ENCODE measurements at places on chromosomes 3 and 15.

- DNase-seq, result no peak
Observed at GRCh38 chr15:88661761-88662556, 23.1 kb downstream of the ISG20 start.

GRCh38 chr3:171556574-171557145, 96.5 kb upstream of the TNIK start:
- DNase-seq, result no peak

- DNase-seq, result no peak
Observed at GRCh38 chr3:17398959-17399551, 343.4 kb downstream of the TBC1D5 start.

DNA sequence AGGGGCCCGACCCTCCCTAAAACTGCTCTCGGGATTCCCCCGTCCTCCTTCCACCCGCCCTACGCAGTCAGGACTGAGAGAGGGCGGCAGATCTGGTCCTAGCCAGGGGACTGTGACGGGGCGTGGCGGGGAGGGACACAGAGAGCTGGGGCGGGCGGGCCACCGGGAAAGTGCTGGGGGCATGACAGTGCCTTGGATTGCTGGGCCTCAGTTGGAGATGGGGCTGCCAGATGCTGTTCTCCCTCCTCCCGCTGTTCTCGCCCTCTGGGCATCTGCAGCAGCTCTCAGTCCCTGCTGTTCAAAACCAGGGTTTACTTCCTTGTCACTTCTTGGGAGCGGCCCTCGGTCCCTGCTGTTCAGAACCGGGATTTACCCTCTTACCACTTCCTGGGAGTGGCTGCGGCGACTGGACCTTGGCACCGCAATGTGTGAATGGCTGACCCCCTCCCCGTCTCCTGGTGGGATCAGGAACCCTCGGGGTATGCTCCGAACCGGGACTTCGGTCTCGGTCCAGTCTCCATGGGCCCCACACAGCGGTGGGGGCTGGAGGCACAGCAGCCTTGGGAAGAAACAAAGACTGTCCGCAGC, 1.8 kb upstream of the RPP25 start:
- DNase-seq, result no peak

GRCh38 chr15:36544518-36545466, 34.6 kb upstream of the CDIN1 start:
- DNase-seq, result no peak

GRCh38 chr15:27448234-27448633, 477.3 kb downstream of the GABRG3 start:
- no peak for DNase-seq

DNA sequence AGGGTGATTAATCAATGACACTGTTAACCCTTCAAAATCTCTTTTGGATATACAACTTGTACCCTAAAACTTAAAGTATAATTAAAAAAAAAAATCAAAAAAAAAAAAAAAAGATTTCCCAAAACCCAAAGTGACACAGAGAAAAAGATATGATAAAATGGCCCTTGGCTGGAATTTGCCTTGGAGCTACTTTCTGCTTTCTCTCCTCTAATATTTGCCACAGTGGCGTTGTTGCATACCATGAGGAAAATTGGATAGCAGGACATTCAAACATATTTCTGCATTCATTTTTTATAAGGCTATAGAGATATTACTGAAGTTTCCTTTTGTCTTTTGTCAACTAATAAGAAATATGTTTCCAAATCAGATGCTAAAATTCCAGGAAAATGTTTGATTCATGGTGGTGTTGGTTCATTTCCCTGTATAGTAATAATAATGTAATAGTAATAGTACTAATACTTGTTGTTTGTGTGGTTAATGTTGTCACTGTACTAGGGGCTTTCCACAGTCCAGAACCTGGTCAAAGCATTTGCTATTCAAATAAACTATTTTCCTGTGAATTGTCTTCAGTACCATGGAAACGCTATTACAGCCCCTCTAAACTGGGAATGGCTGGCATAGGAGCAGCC, 441.3 kb upstream of the THBS1 start:
- no peak for DNase-seq

DNA sequence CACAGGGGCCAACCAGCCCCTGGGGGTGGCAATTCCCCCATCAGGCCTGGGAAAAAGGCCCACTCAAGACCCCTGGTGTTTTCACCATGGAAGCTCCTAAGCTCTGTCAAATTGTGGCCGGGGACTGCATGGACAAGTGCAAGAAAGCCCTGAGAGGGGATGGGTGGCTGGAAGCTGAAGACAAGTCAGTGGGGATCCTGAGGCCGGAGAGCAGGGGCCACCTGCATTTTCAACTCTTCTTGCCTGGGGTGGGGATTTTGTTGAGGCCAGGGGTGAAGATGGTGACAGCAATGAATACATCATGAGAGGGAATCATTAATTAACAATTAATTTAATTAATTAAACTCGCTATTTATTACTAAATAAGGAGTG, 33.9 kb downstream of the FEM1B start:
- no peak for DNase-seq

DNA sequence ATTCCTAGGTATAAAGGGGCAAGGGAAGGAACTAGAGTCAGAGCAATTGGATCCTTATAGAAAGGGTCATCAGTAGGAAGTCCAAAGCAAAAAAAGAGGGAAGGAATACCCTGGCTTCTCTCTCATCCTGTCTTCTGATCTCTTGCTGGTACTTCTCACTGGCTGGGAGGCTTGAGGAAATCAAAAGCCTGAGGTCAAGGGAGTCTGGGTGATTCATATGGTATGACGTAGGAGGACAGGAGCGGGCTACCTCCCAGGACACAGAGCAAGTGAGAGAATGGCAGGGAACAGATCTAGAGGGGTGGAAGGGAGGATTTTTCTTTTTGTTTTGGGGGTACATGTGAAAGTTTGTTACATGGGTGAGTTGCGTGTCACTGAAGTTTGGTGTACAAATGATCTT, 76.0 kb downstream of the CFAP20DC start:
- DNase-seq, result no peak

DNA sequence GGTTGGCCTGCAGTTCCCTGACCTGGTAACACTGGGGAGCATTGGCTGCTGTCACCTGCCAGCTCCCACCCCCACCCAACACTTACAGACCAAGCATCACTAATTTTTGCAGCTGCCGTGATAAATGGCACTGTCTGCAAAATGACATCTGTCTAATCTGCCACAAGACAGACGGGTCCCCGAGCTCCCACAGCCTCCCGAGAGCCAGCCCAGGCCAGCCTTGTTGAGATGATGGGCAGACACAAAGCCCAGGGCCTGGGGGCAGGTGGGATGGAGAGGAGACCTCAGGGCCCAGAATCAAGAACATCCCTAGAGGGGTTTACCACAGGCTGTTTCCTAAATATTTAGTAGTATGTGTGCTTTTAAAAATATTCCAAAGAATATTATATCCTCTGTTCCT, 203.4 kb downstream of the TBC1D2B start:
- DNase-seq, result no peak

DNA sequence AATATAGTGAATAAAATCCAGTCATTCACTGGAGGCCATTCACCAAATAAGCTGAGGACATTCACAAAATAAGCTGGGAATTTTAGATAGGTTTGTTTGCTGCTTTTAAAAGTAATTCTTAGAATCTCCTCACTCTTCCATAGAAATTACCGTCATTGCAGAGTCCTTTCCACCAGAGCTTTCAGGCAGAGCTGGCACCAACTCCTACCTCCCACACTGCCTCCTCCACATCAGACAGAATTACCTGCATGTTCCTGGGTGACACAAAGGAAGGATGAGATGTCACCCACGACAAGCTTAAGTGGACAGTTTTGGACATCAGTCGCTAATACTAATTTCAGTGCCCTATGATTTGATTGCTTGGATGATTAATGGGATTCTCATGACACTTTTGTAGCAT, 1113.2 kb downstream of the IGSF11 start:
- DNase-seq, result no peak

- DNase-seq, result no peak
Observed at GRCh38 chr15:45121020-45121419, 6.9 kb downstream of the DUOXA2 start.

- DNase-seq, result no peak
Observed at GRCh38 chr15:85091990-85092389, 110.3 kb downstream of the PDE8A start.

DNA sequence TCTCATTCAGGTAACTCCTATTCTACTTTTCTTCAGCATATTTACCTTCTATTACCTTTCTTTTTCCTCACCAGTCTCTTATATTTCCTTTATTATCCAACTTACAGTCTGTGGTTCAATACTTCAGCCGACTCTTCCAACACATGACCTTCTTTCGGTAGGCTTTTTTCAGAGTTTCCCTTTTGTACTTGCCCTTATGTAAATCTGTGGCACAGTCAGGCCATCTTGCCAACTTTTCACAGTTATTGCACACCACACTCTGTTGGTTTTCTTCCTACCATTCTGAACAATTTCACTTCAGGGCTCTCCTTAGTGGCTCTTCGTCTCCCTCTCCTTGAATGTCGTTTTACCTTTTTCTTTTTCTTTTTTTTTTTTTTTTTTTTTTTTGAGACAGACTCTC, 427.8 kb downstream of the LPP start:
- no peak for DNase-seq

GRCh38 chr3:197955892-197956477, 4.0 kb upstream of the LMLN start:
- DNase-seq, result no peak

GRCh38 chr3:107612664-107613084, 89.9 kb downstream of the BBX start:
- DNase-seq, result no peak

GRCh38 chr3:63493101-63493500, 159.4 kb upstream of the SNTN start:
- no peak for DNase-seq

- no peak for DNase-seq
Observed at GRCh38 chr3:127812151-127812550, 10.2 kb downstream of the MGLL start.

DNA sequence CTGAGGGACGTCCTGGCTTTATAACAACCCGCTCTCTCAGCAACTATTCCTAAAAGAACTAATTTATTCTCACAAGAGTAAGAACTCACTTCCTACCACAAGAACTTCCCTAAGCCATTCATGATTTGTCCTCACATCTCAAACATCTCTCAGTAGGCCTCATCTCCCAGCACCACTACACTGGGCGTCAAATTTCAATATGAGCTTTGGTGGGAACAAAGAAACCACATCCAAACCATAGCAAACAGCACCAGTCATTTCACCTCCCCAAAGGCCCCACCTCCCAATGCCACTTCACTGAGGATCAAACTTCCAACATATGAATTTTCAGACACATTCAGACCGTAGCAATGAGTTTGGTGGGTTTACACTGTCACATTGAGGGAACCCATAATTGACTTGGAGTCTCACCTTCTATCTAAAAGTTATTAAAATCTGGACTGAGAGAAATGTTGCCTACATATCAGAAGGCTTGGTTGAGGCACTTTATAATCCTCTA, 116.4 kb upstream of the AGBL1 start:
- DNase-seq, result no peak

- no peak for DNase-seq
Observed at GRCh38 chr15:100694381-100695021, 92.1 kb downstream of the ASB7 start.

- DNase-seq, result no peak
Observed at GRCh38 chr15:100968050-100968966, 49.2 kb downstream of the LRRK1 start.

GRCh38 chr15:65056106-65056505, 10.9 kb downstream of the SLC51B start:
- no peak for DNase-seq

- no peak for DNase-seq
Observed at GRCh38 chr3:171142985-171143384, 116.5 kb upstream of the SLC2A2 start.

DNA sequence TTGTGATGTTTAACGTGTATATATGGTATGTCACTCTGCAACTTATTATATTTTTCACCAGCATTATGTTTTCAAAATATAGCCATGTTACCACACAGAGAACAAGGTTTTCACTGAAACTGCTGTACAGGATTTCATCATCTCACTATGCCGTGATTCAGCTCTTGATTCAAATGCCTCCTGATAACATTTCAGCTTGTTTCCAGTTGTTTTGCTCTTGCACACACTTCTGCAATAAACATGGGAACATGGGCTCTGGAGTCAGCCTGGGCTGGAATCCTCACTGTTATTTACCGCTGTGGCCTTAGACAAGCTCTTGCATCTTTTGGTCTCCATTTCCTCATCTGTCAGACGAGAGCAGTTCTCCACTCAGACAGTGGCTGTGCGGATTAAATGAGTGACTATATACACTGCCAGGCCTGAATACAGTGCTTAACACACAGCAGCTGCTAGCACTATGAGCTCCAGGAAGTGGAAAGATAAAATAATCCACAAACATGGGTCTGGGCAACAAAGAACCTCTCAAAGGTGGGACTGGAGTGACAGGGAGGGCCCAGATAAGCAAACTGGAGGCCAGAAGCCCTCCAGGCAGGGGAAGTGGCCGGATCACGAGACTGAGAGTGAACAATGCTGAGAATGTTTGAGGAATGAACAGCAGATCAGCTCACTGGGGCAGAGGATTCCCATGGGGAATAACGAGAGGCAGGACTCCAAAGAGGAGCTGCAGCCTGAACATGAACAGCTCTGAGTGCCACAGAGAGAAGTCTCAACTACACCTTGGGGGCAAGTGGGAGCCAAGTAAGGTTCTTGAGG, 17.7 kb downstream of the NTRK3 start:
- DNase-seq, result no peak

DNA sequence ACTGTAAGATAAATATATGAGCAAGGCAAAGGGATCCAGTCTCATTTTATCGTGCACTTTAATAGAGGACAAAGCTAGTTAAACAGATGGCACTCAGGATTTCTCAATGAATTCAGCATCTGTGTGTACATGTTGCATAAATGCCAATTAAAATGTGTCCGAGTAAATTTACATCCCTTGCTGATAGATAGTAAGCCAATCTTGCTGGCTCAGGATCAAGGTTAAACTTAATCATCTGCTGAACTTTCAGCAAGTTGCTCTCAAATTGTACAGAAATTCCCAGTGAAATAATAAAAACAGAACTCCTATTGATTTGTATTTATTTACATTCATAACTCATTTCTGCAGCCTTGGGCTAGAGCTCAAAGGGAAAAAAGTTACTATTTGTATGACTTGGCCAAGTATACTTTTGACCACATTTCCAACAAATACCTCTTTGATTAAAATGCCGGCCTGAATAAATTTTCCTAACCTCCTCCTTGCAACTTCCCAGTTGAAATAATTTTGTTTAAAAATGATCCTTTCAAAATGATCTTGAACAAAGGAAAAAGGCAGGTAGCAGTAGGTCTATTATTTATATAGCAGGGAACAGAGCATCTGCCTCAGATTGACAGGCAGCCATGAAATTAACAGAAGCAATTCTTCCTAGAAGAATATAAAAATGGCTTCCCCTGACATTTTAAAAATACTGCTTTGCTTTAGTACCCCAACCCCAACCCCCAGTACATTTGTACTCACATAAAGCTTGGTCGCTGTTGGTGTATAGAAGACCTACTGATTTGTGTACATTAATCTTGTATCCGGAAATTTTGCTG, 1001.9 kb downstream of the ROBO1 start:
- no peak for DNase-seq

GRCh38 chr3:170012683-170013400, 25.0 kb upstream of the GPR160 start:
- DNase-seq, result no peak

- DNase-seq, result no peak
Observed at GRCh38 chr3:22730701-22731100, 472.4 kb upstream of the UBE2E2 start.

GRCh38 chr3:134852893-134853351, 57.9 kb downstream of the EPHB1 start:
- DNase-seq, result no peak

Data from CD4-positive, alpha-beta T cell treated with Interleukin-4 for 4 hours (primary cell).